NCI-H1930 (cell line): ENCODE measurements at places on chromosomes 11 and 22.

DNA sequence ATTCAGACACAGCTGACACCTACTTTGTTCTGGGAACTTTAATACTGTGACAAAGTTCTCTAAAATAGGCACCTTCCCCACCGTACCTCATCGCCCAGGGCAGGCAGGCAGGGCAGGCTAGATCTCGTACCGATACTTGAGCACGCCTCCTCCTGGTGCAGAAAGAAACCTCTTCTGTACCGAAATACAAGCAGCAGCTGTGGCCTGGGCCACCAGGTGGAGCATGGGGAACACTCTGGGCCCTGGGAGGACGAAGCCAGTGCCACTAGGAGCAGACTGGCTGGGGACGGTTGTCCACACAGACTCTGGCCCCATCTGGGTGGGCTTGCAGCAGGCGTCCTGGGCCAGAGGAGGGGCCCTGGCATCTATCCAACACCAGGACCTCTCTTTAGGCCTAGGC lies 12.8 kb downstream of the PMM1 start:
- peak; percentile 39 for DNase-seq

DNA sequence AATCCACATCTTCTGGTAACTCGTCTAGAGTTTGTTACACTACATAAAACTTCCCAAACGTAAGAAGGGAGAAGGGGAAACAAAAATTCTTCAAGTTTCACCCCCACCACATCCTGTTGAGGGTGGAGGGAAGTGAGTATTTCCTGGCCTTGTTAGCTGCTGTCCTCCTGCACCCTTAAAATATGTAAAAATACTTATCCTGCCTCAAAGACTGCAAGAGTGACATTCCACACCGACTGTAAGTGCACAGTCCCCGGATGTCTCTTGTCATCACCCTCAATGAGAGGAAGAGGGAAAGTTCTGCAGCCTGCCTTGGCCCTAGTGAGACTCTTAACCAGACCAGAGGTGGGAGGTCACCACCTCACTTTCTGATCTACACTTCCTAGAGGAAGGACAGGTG lies 3.3 kb downstream of the TMEM121B start:
- no peak for DNase-seq

GRCh38 chr11:79610678-79611077 lies 169.8 kb upstream of the TENM4 start:
- no peak for DNase-seq

GRCh38 chr11:119460582-119460981 lies 37.6 kb upstream of the THY1 start:
- DNase-seq: no peak
